ENCODE measurements at places on chromosomes 3 and 15.

GRCh38 chr3:149474250-149474817, at the start of gene TM4SF4:
Gene TM4SF4, plus strand, starts transcription at chr3:149474697. Its CDS starts 181 bp downstream, at chr3:149474878.
- DNase-seq = no peak

DNA sequence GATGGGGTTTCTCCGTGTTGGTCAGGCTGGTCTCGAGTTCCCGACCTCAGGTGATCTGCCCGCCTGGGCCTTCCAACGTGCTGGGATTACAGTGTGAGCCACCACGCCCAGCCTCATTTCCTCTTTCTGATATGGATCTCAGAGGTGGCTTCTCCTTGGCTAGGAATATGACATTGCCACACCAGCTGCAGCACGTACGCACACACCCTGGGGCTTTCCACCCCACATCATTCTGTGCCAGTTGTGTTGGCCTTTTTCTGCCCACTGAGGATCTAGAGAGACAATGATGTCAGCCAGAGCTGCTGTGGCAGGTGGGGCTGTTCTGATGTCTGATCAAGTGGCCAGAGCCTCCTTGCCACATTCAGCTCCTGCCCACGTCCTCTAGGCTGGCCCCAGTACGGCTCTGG, 29.0 kb downstream of the TMEM45A start:
- no peak for DNase-seq

GRCh38 chr15:77342807-77343206, 77.1 kb downstream of the PEAK1 start:
- no peak for DNase-seq

- DNase-seq = no peak
These were observed 11.6 kb downstream of the CCR5AS start for GRCh38 chr3:46395210-46395661.

- no peak for DNase-seq
These were observed 60.1 kb upstream of the OSTN start for GRCh38 chr3:191138937-191139336.

DNA sequence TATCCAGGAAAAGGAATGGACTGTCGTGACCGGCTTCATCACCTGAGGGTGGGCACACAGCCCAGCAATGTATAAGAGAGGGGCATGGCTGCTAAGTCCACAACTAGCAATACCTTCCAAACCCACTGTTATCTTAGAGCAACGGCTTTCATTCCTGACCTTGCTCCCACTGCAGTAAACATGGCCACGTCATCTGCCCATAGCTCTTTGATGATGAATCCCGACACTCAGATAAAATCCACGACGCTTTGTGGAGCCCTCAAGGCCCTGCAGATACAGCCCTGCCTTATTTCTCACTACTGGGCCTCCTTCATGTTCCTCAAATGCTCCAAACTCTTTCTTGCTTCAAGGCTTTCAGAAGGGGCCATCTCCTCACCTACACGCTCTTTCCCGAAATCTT, 114.0 kb downstream of the ADAMTS17 start:
- no peak for DNase-seq

- no peak for DNase-seq
These were observed 313.1 kb downstream of the SV2B start for GRCh38 chr15:91413142-91413541.

DNA sequence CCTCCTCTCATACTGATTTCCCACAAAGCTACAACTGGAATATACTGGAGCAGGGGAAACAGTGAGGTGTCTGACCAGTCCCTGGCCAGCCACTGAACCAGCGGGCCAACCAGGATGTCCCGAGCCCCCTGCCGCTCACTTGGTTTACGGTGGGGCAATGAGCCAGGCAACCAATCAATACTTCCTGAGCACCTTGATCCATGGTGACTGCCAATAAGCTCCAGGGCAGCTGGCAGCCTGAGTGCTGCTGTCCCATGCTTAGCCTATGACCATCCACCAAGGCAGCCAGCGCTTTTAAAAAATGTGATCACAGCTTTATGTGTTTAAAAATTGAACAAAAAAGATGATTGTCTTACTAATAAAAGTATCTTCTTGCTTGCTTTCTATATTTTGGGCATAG, 4.2 kb downstream of the SCN10A start:
- DNase-seq = no peak

All from ecto neural progenitor cell (in vitro differentiated cells).